Activated T-helper 9 cell treated with anti-CD3 and anti-CD28 coated beads, Interleukin-2, amount 50 U/mL, for 16 hours (primary cell): ENCODE measurements at places on chromosomes 16 and 17.

DNA sequence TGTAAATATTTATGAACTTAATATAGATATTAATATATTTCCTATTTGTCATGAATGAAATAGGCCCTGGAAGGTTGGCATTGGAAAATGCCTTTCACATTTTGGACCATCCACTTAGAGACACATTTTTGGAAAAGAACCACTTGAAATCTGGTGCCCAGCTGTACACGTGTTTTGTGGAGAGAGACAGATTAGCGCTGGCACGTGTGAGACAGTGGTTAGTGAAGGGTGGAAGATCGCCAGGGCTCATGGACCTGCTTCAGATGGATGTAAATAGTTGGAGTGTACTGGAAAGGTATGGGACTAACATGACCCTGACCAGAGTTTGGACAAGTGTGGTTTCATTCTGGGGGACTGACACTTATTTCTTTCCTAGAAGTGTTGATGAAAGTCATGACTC is 222.9 kb downstream of the PRKCA start:
- no peak for DNase-seq

GRCh38 chr17:46010597-46011186 is 11.6 kb downstream of the STH start:
- DNase-seq, result no peak

- no peak for DNase-seq
Observed at GRCh38 chr17:40266882-40267281, 20.8 kb upstream of the CDC6 start.

DNA sequence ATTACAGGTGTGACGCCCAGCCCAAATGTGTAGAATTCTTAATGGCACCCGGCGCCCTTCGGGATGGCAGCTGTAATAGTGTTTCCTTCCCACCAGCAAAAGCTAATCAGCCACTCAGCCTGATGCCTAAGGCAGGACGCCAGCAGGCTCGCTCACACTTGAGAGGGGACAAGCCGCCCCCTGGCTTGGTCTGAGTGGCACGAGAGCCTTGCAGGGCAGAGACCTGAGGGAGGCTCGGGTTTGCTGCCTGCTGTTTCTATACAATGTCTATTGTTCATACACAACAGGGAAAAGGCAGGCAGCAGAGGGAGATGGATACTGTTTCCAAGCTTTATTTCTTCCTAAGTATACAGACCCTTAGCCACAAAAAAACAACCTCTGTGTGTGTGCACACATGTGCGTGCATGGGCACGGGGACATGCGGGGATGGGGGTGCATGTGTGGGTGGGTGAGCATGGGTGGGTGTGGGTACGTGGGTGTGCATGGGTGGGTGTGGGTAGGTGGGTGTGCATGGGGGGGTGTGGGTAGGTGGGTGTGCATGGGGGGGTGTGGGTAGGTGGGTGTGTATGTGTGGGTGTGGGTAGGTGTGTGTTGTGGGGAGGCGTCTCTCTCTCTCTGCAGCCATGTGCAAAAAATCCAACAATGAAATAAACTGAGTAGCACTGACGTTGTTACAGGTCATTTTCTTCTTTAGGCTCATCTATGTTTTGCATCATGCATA is 10.0 kb downstream of the SLC38A8 start:
- DNase-seq, result no peak

DNA sequence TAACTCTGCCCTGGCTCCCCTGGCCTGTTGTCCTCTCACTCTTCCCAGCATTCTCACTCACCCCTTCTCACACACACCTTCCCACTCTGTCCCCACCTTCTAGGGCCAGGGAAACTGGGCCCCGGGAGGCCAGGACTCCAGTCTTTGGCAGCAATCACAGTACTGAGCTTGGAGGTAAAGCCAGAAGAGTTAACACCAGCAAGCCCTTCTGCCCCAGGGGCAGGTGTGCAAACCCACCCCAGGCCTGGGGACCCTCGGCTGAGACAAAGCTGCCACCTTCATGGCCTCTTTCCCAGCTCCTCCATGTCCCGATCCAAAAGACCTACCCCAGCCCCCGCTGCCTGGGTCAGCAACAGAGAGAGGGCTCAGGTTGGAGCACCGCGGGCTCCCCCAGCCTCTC is 36.9 kb upstream of the MLKL start:
- DNase-seq, result no peak

DNA sequence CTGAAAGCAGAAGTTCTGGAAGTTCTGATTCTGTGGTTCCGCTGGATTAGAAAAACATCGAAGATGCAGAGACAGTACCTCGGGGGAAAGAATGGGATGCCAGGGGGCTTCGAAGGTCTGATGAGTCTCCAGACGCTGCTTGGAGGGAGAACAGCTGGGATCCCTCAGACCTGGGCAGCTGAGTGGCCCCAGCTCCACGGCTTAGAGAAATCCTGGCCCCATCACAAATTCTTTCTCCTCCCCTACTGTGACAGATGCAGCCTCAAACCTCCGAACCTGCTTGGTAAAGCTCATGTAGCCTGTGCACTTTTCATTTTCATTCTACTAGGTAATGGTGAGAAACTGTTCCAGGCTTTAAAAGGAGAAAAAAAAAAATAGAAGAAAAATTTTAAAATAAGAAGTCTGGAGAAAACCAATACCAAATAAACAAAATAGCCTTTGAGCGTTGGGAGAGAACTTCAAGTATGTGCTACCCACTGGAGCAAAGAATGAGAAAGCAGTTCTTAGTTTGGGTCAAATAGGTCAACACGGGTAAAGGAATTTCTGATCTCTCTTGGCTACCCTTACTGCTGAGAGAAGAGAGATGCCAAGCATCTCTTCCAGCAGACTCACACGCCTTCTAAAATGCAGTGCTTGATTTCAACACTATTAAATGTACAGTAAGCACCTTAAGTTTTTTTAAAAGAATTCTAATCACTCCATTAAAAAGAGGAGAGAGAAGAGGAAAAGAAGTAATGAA is 19.9 kb downstream of the MAF start:
- DNase-seq, result no peak

- no peak for DNase-seq
Observed at GRCh38 chr17:14196377-14196997, 40.2 kb downstream of the CDRT15 start.

- no peak for DNase-seq
Observed at GRCh38 chr16:85250147-85250463, 137.8 kb upstream of the CIBAR2 start.

GRCh38 chr16:50802000-50802399 is 60.1 kb downstream of the CYLD start:
- DNase-seq, result no peak

DNA sequence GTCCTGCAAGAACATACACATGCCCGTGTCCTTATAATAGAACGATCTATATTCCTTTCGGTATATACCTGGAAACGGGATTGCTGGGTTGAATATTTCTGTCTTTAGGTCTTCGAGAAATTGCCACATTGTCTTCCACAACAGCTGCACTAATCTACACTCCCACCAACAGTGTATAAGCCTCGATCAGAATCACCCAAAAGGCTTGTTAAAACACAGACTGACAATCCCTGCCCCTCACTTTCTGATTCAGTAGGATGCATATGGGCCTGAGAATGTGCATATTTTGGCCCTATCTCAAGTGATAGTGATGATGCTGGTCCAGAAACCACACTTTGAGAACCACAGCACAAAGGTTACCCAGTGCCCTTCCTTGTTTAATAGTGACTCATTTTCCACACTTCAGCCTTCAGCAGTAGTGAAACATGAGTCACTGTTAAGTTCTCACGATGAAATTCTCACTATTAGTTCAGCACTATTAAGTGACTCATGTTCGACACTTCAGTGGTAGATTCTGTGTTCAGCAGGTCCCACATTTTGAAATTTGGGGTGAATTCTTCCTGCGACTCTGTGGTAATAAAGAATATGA is 215.6 kb downstream of the GRIN2A start:
- DNase-seq, result no peak

DNA sequence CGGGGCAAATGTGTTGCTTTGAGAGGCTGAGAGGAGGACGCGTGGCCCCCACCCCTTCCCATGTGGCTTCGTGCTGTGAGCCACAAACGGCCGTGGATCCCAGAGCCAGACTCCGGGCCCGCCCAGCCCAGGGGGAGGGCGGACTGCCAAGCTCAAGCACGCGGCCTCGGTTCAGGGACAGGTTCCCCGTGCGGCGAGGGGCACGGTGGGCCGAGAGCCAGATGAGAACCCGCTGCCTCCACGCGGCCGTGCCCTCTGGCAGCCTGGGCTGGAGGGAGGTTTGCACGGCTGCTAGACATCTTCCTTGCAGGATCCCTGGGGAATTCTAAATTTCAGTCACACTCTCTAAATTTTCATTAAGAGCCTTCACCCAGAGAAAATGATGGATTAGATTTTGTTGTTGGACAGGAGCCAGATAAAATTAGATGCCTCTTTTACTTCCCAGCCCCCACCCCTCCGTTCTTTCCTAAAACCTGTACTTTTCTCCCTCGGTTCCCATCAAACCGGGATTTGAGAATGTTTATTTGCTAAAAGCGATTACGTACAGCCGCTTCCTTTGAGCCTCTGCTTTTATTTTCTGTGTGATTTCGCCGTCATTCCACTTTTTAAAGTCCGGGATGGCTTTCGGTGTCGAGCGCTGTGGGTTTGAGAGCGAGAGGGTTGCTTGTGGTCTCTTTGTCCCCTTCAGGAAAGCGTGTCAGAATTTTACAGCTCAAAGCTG is 25.0 kb upstream of the GNG13 start:
- DNase-seq, result no peak

GRCh38 chr16:69049146-69049545 is 56.3 kb upstream of the HAS3 start:
- DNase-seq, result no peak

GRCh38 chr16:71327720-71328119 is 30.8 kb upstream of the CALB2 start:
- no peak for DNase-seq

DNA sequence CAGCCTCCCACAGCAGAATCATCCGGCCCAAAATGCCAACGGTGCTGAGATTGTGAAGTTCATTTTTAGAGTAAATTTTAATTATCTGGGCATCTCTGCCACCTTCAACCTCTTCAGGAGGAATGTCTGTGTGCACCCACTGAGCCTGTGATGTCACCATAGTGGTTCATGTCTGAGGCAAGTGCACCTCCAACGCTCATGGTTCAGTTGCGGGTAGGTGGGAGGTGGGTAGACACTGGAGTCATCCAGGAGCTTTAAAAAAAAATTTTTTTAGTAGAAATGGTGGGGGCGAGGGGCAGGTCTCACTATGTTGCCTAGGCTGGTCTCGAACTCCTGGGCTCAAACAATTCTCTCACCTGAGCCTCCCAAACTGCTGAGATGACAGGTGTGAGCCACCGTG is 1.9 kb downstream of the FLYWCH1 start:
- DNase-seq, result no peak

DNA sequence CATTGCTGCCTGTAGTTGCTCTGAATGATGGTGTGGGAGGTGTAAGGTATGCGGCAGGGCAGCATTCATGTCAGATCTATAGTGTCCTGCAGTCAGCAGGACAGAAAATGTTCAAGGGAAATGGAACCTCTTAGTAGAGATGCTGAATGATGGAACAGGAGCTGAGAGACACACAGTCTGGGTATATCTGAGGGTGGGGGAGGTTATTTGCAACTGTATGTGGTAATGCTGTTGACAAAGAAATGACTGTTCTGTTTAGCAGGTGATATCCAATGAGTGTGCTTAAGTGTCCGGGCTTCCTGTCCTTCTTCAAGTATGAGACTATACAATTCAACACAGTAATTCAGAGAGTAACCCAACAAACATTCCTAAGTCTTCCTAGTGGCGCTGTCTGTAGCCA is 46.6 kb downstream of the STH start:
- DNase-seq, result no peak

GRCh38 chr16:49697631-49698452 is 158.1 kb downstream of the ZNF423 start:
- no peak for DNase-seq

DNA sequence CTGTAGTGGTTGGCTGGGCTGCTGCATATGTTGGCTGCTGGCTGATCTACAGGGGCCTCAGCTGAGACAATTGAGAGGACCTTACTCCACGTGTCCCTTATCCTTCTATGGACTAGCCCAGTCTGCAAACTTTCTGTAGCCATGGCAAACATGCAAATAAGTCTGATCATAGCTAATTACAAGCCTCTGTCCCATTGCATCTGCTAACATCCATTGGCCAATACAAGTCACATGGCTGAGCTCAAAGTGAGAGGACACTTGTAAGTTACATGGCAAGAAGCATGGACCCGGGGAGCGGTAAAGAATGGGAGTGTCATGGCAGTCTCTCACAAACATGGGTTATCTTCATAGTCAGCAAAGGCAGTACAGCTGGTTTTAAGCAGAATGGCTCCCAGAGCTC is 11.6 kb upstream of the IL4R start:
- DNase-seq, result no peak

DNA sequence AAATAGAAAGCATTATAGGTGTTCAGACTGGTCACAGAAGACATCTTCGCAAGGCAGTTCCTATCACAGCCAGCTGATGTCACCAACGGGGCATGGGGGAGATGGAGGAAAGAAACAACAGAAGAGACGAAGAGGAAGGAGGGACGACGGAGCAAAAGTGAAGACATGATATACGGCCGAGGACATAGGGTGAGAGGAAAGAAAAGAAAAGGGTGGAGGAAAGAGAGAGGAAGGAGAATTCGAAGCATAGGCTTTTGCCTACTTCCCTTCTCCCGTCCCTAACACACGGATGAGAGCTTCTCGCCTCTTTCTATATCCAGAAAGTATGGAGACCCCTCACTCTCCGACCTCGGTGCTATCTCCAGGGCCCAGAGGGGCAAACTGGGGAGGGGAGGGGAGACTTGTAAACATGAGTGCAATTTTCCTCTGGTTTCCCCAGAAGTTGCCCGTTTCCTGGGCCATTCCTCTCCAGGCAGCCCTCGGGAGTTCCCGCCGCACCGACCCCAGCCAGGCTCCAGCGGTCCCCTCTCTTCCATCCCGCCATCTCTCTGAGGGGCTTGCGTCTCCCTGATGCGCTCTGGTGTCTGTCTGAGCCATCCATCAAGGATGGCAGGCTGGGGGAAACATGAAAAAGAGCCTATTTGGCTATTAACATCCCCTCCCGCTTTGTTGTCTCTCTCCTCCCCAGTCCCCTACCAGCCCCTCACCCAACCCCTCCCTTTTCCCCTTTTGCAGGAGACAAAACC is 26.0 kb downstream of the COPZ2 start:
- DNase-seq, result no peak

DNA sequence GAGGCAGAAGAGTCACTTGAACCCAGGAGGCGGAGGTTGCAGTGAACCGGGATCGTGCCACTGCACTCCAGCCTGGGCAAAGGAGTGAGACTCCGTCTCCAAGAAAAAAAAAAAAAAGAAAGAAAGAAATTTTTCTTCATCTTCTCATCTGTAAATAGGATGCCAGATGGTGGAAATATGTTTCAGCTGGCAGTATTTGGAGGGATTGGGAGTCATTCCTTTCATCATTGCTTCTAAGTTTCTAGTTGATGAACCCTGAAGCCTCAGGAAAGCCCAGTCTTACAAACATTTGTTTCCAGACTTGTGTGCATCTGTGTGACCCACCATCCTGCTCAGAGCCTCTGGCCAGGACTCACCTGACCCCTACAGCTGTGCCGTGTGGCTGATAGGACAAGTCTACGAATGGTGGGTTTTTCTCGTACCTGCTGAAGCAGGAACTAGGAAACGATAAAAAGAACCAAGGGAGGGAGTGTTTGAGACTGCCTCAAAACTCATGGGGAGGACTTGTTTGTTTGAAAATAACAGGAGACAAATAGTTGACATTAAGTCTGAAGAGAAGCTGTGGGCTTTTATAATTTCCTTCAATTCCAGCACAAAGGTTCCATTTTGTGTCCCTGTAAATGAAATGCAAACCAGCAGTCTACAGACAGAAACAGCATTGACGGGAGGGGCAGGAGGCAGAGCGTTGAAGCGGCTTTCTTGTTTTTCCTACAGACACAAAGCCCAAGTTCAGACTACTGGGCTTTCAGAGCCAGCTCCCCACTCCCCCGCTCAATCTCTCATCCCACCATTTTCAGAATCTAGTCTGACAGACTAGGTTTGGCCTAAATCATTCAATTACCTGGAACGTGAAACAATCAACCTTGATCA is 24.9 kb downstream of the CDRT4 start:
- DNase-seq, result no peak
